ENCODE measurements at places on chromosomes 3 and 15. TPM values are rescaled to one million over a fixed set of nuclear protein-coding genes. Genes with fewer than 3 reads are reported as not detected.
A peak's percentile ranks its signal among the peaks of the same experiment; 100 is the strongest.

The QRICH1 gene
- 97.6 TPM for polyA plus RNA-seq

The LTF gene
- 1.7 TPM for polyA plus RNA-seq

DNA sequence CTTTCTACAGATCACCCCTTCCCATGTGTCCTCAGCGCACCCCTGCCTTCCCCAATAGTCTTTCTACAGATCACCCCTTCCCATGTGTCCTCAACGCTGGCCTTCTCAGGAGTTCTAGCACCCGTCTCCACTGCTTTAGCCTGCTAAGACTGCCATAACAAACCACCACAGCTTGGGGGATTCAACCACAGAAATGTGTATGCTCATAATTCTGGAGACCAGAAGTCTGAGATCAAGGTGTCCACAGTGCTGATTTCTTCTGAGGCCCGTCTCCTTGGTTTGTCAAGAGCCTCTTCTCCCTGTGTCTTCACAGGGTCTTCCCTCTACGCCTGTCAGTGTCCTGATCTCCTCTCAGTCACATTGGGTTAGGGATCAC is 68.1 kb upstream of the CGNL1 start:
- no peak for DNase-seq

DNA sequence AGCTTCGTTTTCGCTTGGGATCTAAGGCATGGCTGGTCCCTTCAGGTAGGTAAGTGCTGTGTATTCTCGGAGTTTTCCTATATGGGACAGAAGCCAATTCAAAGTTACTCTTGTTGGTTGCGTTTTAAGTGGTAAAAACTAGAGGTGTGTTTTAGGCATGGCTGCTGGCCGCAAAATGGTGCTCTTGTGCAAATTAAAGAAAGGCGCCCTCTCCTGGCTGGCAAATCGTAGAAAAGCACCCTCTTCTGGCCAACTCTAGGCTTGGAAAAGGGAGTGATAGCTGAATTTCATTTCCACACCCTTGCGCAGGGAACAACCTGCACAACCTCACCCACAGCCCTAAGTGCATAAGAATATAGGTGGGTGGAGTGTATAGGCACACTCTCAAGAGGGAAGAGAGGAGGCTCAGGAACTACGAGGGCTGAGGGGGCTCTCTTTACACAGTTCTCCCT is 23.5 kb downstream of the DRD3 start:
- DNase-seq, result no peak

GRCh38 chr15:100779331-100780207 is 100.1 kb upstream of the ALDH1A3 start:
- DNase-seq, result no peak

- peak; percentile 45 for DNase-seq
Observed at GRCh38 chr3:14329116-14329830, 73.1 kb upstream of the SLC6A6 start.

- DNase-seq, result peak; percentile 12
Observed at GRCh38 chr3:84547971-84548970, 410.5 kb upstream of the CADM2 start.

Measured in left kidney (tissue), 8 donors.